NCI-H1105 treated with DMSO at 0.1 percent for 48 hours (cell line): ENCODE measurements at places on chromosomes 13 and 19.

DNA sequence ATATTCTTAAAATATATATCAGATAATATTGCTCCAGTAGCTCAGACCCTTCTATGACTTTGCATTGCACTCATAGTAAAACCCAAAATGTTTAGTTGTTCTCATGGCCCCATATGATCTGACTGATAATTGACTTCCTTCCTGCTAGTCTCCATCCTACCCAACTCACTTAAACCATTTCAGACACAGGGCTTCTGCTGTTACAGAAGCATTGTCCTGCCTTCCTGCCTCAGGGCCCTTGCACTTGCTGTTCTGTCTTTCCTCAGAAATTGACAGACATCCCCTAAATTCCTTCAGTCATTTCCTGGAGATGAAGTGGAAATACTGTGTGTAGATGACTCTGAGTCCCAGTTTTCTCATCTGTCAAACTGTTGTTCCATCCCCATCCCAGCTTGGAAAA, 19.7 kb downstream of the FBXL12 start:
- DNase-seq: no peak

DNA sequence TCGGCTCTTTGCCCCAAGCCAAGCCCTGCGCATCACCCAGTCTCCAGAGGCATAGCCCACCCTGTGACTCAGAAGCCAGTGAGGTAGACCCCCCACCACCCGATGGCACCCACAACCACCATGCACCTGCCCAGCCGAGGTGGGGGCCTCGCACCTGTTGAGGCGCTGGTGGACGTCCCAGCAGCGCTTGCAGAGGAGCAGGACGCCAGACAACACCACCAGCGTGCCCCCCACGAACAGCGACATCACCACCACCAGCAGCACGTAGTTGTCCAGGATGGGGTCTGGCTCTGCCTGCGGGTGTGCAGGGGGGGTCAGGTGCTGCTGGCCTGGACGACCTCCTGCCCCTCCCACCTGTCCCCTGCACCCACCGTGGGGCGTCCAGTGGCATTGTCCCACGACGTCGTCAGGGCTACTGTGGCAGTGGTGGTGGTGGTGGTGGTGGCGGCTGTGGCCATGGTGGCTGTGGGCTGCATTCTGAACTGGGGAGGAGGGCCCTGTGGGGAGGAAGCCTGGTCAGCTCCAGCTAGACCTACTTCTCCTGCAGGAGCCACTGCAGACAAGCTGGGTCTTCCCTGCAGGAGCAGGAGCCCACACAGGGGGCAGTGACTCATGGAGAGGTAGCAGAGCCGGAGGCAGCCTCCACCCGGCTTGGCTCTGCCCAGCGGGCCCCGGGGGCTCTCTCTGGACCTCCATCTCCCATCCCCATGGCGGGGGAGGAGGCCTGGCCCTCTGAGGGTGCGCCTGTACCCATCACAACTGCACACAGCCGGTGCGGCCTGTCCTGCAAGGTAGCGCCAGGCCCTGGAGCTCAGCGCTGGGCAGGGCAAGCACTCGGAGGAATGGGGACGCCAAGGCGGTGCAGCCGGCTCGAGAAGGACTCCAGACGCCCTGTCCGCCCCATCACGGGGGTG, 1.9 kb downstream of the CBARP start:
- DNase-seq: no peak

DNA sequence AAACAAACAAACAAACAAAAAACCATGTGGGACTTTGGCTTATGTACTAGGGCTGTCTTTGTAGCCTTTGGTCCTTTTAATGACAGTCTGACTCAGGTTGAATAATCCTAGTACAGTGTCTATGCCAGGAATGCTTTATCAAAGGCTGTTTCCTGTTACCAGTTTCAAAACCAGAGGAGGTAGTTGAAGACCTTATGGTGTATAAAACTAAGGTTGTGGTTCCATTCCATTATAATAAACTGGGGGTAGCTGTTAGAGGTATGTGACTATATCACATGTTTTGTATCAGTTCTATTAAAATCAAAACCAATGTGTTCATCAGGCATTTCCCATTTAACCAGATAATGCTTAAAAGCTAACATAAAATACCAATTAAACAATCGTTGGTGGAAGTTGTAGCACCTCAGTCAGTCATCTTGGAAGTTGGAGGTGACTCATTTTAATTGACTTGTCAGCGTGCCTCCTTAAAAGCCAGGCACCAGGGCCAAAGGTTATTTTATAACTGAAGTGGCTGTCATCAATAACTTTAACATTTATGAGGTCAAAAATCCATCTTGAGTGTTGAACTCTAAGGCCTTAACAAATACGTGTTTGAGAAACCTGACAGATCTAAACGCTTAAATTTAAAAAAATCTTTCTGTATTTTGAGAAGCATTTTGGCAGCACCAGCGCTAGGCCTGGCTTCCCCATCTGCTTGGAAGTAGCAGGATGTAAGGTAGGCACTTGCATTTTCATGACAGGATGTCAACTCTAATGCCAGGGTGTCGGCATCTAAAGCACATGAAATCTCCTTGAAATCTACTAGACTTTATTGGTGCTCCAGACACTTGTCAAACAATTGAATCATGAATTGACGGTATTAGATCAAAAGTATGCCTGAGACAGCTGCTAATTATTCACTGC, 162.5 kb downstream of the LMO7 start:
- no peak for DNase-seq

DNA sequence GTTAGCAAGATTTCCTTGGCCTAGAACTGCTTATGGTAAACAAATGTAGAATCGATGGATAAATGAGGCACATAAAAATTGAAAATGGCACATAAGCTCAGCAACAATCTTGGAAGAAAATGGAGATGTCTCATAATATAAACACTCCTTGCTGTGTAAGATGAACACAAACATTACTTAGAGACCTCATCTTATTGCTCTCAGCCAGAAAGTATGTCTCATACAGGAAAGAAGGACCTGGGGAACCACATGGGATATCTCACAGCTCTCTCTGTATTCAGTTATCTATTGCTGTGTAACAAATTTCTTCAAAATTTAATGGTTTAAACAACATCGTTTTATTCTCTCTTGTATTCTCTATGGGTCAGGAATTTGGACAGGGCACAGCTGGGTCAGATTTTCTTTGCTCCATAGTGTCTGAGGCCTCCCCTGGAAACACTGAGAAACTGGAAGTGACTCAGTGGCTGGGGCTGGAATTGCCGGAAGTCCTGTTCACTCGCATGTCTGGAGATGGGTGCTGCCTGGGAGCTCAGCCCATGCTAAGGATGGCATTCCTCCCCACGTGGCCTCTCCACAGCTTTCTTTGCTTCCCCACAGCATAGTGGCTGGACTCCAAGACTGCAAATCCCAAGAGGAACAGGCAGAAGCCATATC, 105.1 kb downstream of the NUFIP1 start:
- DNase-seq: no peak

- DNase-seq: no peak
Measured at GRCh38 chr19:19749117-19749907, 16.4 kb upstream of the ZNF14 start.

- peak; percentile 46 for DNase-seq
Measured at GRCh38 chr13:61415749-61416148, at the start of gene PCDH20. PCDH20 (minus strand) TSS chr13:61415849; CDS start chr13:61415158, 691 bp downstream.

DNA sequence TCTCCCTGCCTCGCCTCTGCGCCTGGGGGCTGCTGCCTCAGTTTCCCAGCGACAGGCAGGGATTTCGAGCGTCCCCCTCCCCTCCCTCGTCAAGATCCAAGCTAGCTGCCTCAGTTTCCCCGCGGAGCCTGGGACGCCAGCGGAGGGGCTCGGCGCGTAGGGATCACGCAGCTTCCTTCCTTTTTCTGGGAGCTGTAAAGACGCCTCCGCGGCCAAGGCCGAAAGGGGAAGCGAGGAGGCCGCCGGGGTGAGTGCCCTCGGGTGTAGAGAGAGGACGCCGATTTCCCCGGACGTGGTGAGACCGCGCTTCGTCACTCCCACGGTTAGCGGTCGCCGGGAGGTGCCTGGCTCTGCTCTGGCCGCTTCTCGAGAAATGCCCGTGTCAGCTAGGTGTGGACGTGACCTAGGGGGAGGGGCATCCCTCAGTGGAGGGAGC, 722 bp upstream of the ICAM1 start:
- DNase-seq: no peak

DNA sequence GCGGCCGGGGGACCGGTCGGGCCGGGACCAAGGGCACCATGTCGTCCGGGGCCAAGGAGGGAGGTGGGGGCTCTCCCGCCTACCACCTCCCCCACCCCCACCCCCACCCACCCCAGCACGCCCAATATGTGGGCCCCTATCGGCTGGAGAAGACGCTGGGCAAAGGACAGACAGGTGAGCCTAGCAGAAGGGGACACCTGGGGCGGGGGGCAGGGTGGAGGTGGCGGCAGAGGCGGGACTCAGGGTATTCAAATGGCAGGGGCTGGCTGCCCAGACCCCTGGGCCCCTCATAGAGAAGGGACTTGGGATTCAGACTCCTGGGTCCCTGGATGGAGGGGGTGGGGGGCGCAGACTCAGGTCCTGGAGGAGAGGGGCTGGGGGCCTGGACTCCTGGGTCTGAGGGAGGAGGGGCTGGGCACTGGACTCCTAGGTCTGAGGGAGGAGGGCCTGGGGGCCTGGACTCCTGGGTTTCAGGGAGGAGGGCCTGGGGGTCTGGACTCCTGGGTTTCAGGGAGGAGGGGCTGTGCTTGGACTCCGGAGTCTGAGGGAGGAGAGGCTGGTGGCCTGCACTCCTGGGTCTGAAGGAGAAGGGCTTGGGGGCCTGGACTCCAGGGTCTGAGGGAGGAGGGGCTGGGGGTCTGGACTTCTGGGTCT, 735 bp downstream of the BRSK1 start:
- DNase-seq: peak; percentile 5

GRCh38 chr19:651991-652390, 11.0 kb downstream of the RNF126 start:
- no peak for DNase-seq

DNA sequence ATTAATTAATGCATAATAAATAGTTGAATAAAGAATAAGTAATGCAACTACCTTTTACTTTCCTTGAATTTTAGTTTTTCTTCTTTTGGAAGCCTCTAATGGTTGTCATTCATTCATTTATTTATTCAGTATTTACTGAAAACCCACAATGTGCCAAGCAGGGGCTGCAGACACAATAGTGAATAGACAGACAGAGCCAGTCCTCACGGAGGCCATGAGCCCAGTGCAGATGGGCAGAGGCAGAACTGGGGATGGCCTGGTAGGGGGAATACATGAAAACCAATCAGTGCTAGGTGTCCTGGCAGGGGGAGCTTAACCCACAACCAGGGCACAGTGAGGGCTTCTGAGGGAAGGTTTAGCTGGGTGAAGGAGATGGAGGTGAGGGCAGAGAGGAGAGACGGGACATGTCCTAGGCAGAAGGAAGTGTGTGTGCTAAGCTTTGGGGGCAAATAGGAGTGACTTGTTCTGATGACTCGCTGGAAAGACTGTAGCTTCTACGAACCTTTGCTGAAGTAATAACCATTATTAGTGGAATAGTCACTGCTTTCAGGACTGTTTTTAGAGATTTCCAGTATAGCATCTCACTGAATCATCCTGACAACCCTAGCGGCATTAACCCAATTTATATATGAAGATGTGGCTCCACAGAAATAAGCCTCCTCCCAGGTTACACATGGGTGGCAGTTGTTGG, 55.9 kb downstream of the ERCC5 start:
- no peak for DNase-seq

DNA sequence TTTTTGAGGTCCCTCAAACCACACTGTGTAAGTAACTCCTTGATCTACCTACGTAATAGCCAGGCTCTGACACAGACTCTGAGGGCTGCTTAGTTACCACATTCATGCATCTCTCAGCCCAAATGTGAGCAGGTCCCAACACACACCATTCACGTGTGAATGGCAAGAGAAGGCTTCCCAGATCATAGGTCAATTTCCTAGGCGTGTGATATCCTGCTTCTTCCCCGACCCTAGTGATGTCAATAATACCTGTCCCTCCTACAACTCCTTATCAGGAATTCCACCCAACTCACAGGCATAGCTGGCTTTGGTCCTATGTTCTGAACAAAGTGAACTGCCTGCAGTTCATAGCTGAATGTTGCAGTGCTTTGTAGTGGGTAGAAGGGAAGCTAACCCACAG, 334.5 kb downstream of the RFC3 start:
- no peak for DNase-seq

- no peak for DNase-seq
Measured at GRCh38 chr13:104833221-104833620, 1702.2 kb downstream of the EFNB2 start.

DNA sequence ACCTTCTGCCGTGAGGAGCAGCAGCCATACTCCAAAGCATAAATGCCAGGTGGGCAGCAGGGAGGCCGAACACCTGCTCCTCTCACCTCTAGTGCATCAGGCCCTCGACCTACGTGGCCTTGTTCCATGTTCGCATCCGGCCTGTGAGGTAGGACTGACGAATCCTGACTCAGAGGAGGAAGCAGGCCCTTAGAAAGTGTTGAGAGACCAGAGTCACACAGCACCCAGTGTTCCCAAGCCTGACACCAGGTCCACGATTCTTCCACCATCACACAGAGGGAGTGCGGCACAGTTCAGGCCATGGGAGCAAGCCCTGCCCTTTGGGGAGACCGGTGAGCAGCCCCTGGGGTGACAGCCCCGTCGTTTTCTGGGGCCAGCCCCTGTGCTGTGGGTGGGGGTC, 14.7 kb downstream of the ATP12A start:
- no peak for DNase-seq

- DNase-seq: no peak
Measured at GRCh38 chr13:44051405-44051804, 171.7 kb downstream of the LACC1 start.

DNA sequence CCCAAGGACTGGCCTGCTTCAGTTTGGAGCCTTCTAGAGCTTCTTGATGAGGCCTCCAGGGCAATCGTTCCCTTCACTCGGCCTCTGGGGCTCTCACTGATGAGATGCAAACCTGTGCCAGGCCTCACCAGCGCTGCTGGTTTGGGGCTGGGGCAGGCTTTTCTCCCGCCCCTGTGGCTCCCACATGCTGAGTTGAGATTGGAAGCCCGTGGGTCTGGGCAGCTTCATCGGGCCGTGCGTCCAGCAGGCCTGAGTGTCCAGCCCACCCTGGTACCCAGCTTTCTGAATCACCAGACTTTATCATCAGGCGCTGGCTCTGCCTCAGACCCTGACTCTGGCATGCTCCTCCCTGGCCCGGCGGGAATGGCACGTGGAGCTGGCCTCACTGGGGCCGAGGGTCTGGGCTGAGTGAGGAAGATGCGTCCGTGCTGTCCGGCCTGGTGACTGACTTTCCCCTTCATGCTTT, 4.3 kb downstream of the CALM3 start:
- DNase-seq: no peak

- peak; percentile 29 for DNase-seq
Measured at GRCh38 chr19:34336781-34337271, 28.2 kb upstream of the GPI start.

GRCh38 chr13:37769078-37769477, 100.5 kb downstream of the TRPC4 start:
- peak; percentile 20 for DNase-seq

DNA sequence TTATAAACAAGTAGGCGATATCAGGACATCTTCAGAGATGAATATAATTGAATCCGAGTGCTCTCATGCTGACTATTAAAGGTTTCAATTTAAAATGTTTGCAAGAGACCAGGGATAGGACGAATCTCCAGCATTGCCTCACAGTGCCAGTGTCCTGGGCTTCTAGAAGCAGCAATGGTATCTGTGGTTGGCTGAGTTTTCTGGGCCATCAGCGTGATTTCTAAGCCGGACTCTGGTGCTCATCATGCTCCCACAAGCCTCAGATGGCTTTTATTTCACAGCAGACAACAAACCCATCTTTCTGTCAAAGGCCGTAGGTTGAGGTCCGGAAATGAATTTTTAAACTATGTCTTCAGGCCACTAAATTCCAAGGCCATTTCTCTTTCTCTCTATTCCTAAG, 187.7 kb downstream of the FOXO1 start:
- DNase-seq: no peak
